ENCODE measurements at places on chromosomes 12 and 14.

DNA sequence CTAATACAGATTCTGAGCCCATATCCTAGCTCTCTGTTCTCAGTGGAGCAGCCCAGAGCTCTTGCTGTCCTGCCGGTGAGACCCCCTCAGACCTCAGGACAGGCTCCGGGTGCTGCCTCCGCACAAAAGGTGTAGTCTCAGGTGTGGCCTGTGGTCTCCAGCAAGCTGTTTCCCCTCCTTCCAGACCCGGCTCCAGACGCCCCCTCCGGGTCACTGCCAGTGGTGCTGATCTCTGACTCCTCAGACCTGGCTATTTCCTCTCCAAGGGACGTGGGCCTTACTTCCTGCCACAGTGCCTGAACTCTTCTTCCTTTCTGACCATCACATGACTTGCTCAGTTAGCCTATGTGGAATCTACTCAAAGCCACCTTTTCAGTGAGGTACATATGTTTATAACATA, 337.5 kb downstream of the GLT1D1 start:
- DNase-seq: no peak

DNA sequence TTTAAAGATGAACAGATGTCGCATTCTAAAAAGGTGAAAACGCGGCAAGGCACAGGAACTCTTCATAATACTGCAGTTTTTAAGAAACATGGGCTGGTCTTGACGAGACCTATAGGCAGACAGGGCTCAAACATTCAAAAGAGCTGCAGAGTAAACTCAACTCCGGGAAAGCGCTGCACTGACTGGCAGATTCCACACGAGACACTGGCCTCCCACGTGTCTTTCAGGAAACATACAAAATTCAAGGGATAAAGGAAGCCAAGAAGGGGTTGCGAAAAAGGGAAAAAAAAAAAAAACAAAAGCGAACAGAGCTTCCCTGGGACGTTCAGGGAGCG, 614 bp upstream of the ARF6 start:
- DNase-seq: peak; percentile 76

DNA sequence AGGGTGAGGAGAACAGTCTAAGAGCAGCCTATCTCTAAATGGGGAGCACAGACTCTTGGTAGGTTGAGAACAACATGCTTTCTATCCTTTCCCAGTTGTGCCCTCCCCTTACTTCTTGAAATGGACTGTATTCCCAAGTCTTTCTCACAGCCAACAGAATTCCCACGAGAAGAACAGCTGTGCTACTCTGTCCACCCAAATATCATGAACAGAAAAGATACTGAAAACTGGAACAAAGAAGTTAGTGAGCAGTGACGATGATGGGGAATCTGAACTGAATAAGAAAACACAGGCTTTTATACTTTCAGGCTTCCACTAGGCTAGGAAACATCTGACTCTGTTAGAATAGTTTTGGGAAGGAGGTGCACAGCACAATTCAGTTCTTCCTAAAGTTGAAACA, 3.4 kb downstream of the NACA start:
- no peak for DNase-seq

- DNase-seq: peak; percentile 36
Measured at GRCh38 chr12:21989819-21990412, 48.7 kb upstream of the ABCC9 start.

GRCh38 chr14:83085725-83086124, 1552.1 kb upstream of the SEL1L start:
- DNase-seq: no peak

DNA sequence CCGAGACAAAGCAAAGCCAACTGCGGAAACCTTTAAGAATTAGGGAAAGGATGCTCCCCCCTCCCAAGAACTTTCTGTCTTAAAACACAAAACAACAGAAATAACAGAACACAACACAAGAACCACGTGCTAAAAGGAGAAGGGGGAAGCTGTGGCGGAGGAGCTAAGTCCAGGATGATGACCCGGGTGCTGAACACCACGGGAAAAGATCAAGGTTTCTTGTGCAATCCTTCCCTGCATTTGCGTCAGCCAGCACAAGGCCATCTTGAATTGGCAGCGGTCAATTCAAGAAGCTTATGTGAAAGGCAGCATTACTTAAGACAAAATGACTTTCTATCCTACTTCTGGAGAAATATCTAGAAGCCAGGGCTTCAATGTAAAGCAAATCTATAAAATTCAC, 11.0 kb upstream of the CREBL2 start:
- no peak for DNase-seq
